ENCODE measurements at places on chromosomes 11 and 22.
A peak's percentile ranks its signal among the peaks of the same experiment; 100 is the strongest.

- H3K27ac ChIP-seq = no peak overlapping the region
- peaks cover 26% of the 10 kb centered on the region for H3K4me1 ChIP-seq
- no peaks in the 10 kb centered on the region for H3K36me3 ChIP-seq
- DNase-seq = peak; percentile 4
Observed at GRCh38 chr11:38006466-38006865, 1408.4 kb upstream of the RAG2 start.

DNA sequence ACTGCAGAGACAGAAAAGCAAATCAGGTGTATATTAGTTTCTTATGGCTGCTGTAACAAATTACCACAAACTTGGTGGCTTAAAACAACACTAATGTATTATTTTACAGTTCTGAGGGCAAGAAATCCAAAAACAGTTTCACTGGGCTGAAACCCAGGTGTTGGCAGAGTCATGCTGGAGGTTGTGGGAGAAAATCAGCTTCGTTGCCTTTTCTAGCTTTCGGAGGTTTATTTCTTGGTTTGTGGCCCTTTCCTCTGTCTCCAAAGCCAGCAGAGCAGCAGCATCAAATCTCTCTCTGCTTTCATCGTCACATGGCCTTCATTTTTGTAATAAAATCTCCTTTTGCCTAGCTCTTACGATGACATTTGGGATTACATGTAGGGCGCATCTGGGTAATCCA, 33.0 kb upstream of the OR6M1 start:
- H3K36me3 ChIP-seq = no peaks in the 10 kb centered on the region
- no peak overlapping the region for H3K27ac ChIP-seq
- no peak overlapping the region for H3K4me3 ChIP-seq
- H3K4me1 ChIP-seq = peaks cover 10% of the 10 kb centered on the region
- DNase-seq = no peak

DNA sequence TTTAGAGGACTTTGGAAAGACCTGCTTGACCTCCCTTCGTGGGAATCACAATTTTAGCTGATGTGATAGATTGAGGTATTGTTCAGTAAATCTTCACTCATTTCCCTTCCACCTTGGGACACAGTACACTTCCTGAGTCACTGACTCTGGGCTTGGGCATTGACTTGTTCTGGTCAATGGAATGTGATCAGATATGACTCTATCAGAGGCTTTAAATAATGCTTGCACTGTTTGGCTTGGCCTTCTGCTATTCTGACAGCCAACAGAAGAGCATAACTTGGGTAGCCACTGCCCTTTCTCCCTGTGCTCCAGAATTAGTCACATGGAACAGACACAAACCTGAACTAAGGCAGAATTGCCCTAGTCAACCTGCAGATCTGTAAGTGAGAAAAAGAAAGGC, 12.5 kb downstream of the PRR5L start:
- H3K27ac ChIP-seq = no peak overlapping the region
- H3K27me3 ChIP-seq = peaks cover 3% of the 10 kb centered on the region
- no peak for DNase-seq
- H3K4me1 ChIP-seq = no peaks in the 10 kb centered on the region
- no peaks in the 10 kb centered on the region for H3K36me3 ChIP-seq

DNA sequence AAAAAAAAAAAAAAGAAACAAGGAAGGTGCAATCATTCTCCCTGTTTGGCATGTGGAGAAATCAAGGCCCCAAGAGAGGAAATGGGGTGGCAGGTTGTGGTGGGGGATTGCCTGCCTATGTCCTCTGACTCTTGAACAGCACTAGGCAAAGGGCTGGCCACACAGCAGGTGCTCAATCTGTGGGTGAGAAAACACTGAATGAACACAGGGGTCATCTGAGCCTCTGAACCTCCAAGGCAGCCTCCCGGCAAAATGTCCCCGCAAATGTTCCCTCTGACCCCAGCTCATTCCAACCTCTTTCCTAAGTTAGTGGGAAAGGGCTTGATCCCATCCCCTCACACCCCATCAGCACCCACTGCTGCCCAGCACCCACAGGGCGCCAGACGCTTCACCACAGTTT, 4.6 kb downstream of the PLA2G6 start:
- H3K4me1 ChIP-seq = peaks cover 70% of the 10 kb centered on the region
- no peaks in the 10 kb centered on the region for H3K27me3 ChIP-seq
- H3K4me3 ChIP-seq = no peak overlapping the region
- H3K36me3 ChIP-seq = no peaks in the 10 kb centered on the region
- DNase-seq = no peak
- peak overlapping the region; percentile 99 for H3K27ac ChIP-seq

- H3K4me3 ChIP-seq = no peak overlapping the region
- no peaks in the 10 kb centered on the region for H3K27me3 ChIP-seq
- DNase-seq = no peak
Observed at GRCh38 chr11:48207881-48208280, 8.7 kb upstream of the OR4B1 start.

DNA sequence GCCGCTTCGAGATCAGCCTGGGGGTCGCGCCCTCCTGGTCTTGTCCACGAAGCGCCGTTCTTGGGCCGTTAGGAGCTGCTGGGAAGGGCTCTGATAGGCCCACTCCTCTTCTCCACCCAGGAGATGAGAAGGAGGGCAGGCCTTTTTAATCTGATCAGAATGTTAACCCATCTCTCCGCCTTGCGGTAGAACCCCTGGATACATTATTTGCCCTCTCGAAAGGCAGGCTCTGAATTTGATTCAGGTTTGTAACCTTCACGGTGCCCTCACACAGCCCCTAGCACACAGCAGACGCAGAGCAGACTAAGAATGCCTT, at the start of gene CCDC83:
CCDC83 (plus strand) TSS at position 43 of the 316 bp plus-strand sequence. CDS start 9,741 bp downstream, outside the sequence.
- H3K27me3 ChIP-seq = no peaks in the 10 kb centered on the region
- peaks cover 4% of the 10 kb centered on the region for H3K4me1 ChIP-seq
- peak within 1 kb of the TSS; percentile 82 for H3K4me3 ChIP-seq
- no peaks in the 10 kb centered on the region for H3K36me3 ChIP-seq

Data from endothelial cell of umbilical vein (primary cell).